ENCODE measurements at places on chromosomes 12 and 14. TPM values are rescaled to one million over a fixed set of nuclear protein-coding genes. Genes with fewer than 3 reads are reported as not detected.

The TMPRSS12 gene
- total RNA-seq: not detected

The ADAMTS20 gene
- total RNA-seq: not detected

The MMP14 gene
- total RNA-seq: 3.8 TPM

GRCh38 chr14:94540031-94540794 is 21.0 kb upstream of the SERPINA4 start:
- no peak for DNase-seq

DNA sequence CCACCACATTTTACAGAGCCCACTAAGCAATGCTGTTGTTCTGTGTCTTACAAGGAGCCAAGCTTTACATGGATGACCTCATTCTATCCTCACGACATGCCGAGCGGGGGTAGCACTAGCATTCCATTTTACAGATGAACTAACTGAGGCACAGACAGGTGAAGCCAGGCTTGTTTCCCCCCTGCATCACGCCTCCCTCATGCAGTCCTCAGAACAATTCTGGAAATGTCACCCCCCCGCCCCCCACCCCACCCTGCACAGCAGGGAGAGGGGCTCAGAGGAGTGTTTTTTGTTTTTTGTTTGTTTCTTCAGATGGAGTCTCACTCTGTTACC is 1.5 kb downstream of the SLC8B1 start:
- DNase-seq: no peak

DNA sequence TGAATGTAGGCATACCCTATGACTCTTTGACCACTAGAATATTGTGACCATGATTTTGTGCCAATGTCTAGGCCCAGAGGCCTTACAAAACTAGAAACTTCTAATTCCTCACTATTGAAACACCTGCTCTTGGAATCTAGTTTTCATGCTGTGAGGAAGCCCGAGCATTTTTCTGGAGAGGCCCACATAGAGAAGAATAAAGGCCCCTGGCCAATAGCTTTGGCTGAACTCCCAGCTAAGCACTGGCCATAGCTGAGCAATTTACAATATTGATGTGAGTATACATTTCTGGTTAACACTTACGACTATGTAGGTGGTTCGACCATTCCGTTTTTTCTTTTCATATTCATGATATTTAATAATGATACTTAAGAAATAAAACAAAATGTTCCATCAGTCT is 190.3 kb downstream of the KCNH5 start:
- DNase-seq: no peak

- DNase-seq: no peak
Observed at GRCh38 chr12:50248411-50248810, 34.9 kb downstream of the LIMA1 start.

GRCh38 chr14:65352964-65353530 is 59.5 kb upstream of the FUT8 start:
- no peak for DNase-seq

DNA sequence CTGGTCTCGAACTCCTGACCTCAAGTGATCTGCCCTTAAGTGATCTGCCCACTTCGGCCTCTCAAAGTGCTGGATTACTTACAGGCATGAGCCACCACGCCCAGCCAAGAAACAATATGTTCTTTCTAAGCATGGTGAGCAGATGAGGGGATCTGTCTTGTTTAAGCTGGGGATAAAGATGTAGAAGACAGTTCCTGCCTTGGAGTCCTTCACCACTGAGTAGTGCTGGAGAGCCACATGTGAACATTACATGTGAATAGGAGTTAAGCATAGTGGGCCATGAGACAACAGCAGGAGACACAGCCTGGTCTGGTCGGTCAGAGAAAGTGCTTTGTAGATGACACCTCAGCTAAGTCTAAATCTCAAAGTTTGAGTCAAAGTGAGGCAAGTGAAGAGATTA is 26.0 kb downstream of the TMBIM6 start:
- DNase-seq: no peak

DNA sequence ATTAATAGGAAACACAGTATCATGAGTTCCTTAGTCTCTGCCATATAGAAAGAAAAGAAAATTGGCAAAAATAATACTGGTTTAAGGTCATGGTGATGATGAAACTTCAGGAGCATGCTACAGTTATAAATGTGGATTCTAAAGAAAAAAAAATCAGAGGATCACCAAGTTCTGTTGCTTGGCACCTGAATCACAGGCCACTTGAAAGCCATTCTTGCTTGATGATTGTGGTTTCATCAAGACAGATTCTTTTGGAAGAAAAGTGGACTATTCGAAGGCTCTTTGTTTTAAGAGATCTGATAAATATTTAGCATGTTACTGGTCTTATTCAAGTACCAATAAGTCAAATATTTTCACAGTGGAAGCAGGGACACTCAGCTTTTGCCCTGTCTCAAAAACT is 148.9 kb downstream of the SAMD4A start:
- DNase-seq: no peak
